ENCODE measurements at places on chromosomes 6 and 20.

DNA sequence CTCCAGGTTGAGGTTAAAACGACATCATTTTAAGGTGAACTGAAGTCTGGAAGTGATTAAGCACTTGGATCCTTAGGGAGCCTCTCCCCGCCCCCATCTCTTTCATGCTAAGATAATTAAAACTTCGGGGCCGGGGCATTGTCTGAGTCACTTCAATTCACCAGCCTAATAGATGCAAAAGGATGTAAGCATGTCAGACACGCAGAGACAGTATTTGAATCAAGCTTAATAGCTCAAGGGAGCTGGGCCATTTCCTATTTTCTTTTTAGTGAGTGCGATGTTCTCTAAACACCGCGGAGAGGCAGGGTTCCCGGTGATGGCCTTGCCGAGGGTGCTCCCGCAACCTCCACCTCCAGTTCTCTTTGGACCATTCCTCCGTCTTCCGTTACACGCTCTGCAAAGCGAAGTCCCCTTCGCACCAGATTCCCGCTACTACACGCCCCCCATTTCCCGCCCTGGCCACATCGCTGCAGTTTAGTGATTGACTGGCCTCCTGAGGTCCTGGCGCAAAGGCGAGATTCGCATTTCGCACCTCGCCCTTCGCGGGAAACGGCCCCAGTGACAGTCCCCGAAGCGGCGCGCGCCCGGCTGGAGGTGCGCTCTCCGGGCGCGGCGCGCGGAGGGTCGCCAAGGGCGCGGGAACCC is 516 bp upstream of the IRF4 start:
- DNase-seq = no peak

- DNase-seq = peak; percentile 61
These were observed 218.2 kb downstream of the OR2B2 start for GRCh38 chr6:27693766-27694546.

GRCh38 chr6:16884526-16884925 is 123.3 kb upstream of the ATXN1 start:
- DNase-seq = no peak

GRCh38 chr6:65399355-65400084 is 307.5 kb downstream of the EYS start:
- DNase-seq = no peak

DNA sequence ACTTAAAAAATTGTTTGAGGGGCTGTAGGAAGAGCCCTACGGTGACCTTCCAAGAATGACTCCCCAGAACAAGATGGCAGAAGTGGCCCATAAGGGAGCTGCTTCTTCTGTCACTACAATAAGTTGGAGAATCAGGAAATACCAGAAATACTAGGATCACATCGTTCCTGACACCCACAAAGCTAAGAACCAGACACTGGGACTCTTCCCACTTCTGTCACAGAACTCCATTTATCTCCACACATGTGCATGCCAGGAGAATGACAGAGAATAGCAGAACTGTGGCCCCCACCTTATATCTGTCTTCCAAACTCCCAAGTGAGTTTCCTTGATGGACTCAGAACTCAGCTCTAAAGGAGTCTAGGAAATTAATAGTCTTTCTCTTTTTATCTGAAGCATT is 54.6 kb upstream of the UBR2 start:
- no peak for DNase-seq

GRCh38 chr20:52867305-52867704 is 104.9 kb upstream of the TSHZ2 start:
- DNase-seq = peak; percentile 6

DNA sequence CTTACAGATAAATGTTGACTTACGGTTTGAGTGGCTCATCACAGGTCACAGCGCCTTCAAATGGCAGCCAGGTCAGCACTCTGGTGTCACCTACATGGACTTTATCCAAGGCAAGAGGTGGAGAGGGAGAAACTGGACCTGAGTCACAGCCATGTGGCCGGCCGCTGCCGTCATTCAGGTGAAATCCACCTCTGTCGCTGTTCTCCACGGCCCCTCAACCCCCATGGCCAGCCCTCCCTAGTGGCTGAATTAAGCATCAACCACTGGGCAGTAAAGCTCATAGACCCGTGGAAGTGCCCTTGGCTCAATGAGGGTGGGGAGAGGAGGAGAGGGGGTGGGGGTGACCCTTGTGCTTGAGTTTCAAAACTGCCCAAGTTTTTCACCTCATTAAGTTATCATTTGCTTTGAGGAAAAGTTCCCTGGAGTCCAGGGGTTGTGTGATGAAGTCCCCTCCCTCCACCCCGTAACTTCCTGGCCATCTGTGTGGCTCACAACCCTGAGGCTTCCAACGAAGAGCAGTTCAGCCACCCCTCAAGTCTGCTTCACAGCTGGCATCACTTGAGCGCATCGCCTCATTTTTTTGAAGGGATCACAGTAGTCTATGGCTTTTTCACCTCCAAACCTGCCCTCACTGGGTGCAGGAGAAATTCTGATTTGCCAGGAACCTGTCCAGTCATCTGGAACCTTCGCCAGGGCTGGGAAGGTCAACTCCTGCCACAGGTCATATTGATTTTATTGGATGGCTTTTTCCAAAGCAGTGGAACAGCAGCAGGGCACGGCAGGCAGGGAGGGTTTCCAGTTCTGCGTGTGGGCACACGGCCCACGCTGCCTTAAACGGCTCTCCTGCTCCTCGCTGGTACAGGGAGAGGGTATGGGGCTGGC is 43.5 kb upstream of the APCDD1L start:
- DNase-seq = no peak

DNA sequence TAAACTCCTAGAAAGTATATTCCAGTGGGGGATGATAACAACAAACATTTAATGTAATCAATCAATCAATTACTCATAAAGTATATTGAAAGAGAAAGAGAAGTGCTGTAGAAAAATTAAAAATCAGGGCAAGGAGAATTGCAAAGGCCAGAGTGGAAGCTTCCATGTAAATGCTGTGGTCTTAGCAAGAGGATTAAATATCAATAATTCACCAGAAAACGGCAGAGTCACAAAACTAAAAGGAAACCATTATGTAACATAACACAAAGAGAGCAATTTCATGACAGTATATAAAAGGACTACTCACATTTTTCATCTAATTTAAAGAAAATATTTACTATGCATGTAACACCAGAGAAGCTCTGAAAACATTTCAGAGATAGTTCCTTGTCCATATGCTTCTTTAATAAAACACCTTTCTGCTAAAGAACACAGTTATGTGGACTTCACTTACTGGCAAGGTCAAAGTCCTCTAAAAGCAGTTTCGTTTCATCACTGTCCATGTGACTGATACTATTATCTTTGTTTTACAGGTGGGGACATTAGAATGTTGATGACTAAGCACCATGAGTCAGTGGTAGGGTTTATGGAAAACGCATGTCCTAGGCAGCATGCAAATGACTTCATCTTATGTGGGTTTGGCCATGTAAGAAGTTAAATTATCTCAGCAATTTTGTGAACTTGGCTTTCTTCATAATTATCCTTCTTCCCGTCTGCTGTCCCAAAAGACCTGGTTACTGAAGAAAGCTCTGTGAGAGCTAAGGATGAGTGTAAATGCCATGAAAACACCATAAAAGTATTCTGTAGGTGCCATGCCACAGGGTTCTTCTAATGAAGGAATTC is 185.8 kb upstream of the TENT5A start:
- no peak for DNase-seq

GRCh38 chr20:528923-529604 is 14.5 kb downstream of the CSNK2A1 start:
- no peak for DNase-seq

GRCh38 chr20:61356196-61356595 is 104.1 kb downstream of the CDH4 start:
- DNase-seq = no peak

DNA sequence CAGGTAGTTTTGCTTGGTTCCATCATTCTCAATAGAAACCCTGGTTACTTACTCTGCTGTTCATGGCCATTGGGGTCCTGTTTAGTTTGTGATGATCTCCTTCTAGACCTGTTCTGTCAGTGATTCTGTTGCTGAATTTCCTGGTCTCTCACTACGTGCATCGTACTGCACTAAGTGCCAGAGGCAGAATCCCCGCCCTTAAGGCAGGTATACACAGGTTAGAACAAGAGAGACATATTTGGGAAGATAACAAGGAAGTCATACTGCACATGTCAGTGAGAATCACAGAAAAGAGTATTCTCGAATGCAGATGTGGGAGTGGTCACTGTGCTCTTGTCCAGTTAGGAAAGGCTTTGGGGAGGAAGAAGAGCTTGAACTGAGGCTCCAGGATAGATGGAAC is 148.1 kb upstream of the MYLIP start:
- DNase-seq = no peak

- peak; percentile 78 for DNase-seq
These were observed 1.2 kb downstream of the MTCH1 start for GRCh38 chr6:36984581-36985416.

DNA sequence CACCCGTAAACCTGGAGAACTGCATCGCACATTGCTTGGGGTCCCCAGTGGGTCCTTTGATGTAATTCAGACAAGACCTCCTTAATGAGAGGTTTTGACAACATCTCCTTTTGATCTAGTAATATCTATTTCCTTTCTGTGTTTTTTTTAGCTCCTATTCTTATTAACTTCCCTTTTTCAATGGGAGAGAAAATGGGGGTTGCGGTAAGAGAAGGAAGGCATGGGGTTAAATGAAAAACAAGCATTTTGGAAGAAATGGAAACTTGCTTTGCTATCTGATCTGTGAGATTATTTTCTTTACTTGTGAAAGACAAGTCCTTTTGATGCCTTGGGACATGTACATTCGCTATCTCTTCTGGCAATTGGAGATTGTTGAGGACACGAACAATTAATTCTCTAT is 418.6 kb upstream of the MAN1A1 start:
- DNase-seq = no peak

GRCh38 chr20:20568604-20569205 is 143.7 kb downstream of the RALGAPA2 start:
- peak; percentile 63 for DNase-seq

All from cardiac muscle cell (in vitro differentiated cells and primary cell).